Frontal cortex (tissue), 4 donors: ENCODE measurements at places on chromosomes 7 and 10. TPM values are rescaled to one million over a fixed set of nuclear protein-coding genes. Genes with fewer than 3 reads are reported as not detected.
A peak's percentile ranks its signal among the peaks of the same experiment; 100 is the strongest.

DNA sequence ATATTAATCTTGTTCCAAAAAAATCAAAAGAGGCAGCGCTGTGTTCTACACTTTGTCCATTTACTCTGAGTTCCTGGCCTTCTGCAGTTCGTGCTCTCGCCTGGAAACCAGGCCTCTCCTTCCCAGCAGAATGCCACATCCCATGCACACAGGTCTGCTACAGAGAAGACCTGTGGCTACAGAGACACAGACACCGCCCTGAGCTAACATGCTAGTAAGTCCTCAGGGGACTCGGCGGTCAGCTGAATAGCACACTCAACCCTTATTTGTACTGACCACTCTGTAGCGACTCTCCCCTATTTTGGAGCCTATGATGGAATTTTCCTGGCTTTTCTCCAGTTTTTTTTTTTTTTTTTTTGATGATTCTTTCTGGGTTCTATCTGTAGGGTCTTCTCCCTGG is 12.8 kb downstream of the CREB3L2 start:
- no peak for DNase-seq

DNA sequence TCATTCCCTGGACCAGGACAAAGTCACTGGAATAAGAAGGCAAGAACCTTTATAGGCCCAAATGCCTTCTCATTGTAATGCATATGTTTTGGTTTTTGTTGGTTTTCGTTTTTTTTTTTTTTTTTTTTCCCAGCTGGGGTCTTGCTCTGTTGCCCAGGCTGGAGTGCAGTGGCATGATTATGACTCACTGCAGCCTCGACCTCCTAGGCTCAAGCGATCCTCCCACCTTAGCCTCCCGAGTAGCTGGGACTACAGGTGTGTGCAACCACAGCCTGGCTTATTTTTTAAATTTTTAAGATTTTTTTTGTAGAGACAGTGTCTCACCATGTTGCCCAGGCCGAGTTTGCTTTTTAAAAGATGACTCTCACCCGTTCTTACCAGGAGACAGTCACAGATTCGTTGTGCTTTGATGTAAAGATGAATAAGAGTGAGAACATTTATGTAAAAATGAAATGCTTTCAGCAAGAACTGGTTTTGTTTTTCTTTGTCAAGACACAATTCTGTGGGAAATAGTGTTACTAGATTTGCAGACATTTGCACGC is 7.6 kb downstream of the IQCE start:
- DNase-seq: no peak

GRCh38 chr7:118312966-118313365 is 88.5 kb downstream of the ANKRD7 start:
- no peak for DNase-seq

DNA sequence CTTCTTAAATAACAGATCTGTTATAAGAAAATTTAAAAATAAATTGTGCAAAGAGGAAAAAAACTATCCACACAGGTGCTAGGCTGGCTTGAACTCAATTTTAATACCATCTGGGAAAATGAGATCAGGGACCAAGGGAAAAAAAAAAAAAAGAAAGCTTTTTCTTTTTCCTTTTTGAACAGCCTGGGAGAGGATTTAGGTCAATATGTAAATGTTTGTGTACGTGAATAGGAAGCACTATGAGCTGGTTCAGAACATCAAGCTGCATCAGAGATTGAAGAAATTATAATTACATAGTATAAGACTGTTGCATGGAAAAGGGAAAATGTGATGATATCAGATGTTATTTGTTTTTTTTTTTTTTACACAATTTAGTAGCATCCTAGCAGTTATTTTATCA is 548.0 kb downstream of the ARL4A start:
- no peak for DNase-seq

GRCh38 chr7:77699056-77699455 is 2.8 kb downstream of the RSBN1L start:
- DNase-seq: no peak

DNA sequence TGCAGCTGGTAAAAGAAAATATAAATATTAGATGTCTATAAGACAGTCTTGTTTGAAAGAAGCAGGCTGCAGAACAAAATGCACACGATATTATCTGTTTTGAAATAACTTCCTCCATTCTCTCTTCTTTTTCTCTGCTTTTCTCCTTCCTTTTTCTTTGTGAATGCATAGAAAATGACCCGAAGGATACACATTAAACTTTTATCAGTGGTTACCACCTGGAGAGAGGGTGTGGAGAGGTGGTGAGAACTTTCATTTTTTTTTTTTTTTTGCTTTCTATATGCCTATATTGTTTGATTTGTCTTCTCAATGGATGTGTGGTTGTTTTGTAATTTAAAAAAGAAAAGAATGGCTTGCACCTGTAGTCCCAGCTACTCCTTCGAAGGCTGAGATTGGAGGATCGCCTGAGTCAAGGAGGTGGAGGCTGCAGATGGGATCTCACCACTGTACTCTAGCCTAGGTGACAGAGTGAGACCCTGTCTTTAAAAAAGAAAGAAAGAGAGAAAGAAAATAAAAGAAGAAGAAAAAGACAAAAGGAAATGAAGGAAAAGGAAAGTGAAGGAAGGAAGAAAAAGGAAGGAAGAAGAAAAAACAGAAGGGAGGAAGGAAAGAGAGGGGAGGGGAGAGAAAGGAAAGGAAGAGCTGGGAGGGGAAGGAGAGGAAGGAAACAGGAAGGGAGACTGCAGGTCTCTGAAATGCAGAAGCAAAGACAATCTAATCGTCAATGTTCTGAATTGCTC is 64.4 kb downstream of the SAMD9 start:
- DNase-seq: no peak

DNA sequence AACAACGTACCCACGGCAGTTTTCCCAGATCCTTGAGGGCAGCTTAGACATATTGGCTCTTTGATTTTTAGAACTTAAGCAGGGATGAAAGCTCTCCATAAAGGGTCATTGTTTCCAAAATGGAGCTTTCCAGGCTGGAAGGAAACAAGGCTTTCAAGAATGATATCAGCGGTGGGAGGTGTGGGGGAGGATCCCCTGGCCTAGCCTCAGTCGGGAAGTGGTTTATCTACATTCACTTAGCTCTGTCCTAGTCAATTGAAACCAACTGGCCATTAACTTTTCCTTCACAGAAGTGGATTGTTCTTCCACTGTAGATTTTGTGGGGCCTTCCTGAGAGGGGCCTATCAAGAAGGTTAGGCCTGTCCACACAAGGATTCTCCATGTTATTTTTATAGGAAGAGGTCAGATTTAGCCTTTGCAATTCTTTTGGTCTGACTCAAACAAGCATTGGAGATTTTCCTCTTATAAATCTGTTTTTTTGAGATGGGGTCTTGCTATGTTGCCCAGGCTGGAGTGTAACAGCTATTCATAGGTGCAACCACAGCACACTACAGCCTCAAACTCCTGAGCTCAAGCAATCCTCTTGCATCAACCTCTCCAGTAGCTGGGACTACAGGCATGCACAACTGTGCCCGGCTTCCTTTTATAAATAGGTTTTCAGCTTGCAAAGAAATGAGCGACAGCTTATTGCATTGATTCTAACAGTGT is 343.5 kb downstream of the LRMDA start:
- no peak for DNase-seq

GRCh38 chr7:156610130-156610529 is 30.4 kb upstream of the RNF32 start:
- no peak for DNase-seq

GRCh38 chr7:117685795-117686194 is 187.4 kb downstream of the CTTNBP2 start:
- no peak for DNase-seq

DNA sequence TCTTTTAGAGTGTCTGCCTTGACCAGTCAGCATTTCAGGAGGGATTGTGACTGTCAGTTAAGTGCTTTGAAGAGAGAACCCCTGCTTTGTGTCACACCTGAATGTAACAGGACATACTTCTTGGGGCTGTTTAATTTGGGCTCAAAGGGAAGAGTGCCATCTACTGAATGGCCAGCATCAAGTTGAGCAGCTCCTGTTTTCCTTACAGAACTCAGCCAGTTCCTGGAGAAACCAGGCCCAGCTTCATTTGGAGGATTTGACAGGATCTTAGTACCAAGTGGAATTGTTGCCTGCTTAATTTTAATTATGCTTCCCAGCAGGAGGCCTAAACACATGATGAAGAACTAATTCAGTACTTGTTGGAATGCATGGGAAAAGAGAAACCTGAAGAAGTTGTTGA is 8.3 kb downstream of the ADD3 start:
- no peak for DNase-seq

DNA sequence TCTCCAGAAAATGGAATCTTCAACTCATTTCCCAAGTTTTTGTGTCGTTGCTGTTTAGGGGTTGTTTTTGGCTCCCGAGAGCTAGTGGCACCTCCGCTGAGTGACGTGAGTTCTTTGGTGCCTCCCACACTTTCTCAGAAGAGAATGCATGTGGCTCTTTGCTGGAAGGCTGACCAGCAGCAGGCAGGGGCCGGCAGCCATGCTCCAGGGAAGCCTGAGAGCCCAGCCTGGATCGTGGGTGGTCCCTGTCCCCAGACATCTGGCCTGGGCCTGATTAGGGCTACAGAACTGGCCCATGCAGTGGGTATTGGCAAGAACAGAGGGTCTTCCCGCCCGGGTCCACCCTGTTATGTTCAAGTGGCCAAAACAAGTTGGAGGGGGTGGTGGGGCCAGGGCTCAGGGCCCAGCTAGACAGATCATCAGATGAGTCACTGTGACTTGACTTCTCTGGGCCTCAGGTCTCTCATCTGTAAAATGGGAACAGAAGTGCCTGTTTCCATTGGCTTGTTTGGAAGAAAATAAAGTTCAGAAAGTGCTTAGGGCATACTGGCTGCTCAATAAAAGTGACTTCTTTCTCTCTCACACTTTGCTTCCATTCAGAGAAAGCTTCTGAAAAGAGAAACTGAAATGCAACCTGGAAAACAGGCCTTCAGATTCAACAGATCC is 83.1 kb downstream of the STRA8 start:
- DNase-seq: peak; percentile 28

DNA sequence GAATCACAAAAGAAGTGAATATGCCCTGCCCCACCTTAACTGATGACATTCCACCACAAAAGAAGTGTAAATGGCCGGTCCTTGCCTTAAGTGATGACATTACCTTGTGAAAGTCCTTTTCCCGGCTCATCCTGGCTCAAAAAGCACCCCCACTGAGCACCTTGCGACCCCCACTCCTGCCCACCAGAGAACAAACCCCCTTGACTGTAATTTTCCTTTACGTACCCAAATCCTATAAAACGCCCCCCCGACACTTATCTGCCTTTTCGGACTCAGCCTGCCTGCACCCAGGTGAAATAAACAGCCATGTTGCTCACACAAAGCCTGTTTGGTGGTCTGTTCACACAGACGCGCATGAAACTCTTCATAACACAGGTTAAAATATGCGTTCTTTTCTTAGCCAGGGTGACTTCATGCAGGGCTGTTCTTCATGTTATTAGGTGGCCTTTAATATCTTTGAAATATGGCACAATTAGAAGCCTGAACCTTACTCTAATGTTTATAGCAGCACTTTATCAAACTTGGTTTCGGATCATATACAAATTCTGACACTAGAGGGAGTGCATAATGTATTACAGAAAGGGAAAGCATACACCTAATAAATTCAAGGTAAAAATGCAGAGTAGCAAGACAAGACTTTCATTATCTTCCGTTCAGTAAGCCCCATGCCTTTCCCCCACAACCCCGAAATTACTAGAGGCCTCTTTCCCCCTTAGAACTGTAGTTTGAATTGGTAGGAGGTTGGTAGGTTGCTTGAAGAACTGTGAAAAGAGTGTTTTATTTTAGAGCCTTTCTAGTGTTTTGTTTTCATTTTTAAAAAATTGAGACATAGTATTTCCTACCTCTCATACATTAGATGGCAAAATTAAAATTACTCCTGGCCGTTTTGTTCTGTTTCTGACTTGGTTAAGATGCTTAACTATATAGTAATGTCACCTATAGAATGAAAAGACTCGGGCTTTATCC is 117.9 kb downstream of the NPY start:
- no peak for DNase-seq

DNA sequence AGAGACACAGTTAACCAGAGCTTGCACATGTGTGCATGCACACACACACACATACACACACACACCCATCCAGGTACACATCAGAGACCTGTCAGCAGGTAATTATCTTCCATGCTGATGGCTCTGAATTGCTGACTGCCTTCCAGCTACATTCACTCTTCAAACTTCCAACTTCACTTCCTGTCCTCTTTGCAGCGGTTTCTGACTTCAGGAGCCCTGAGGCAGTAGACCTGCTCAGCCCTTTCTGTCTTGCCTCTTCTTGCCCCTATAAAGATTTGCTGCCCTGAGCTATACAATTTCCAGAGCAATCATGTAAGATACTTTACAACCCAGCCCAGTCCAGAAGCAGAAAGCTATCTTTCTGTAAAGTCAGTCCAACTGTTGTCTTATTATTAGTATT is 310.2 kb downstream of the FGFR2 start:
- DNase-seq: no peak

- DNase-seq: no peak
Observed at GRCh38 chr7:150947761-150948651, 30.1 kb downstream of the KCNH2 start.

GRCh38 chr10:71291528-71291900 is 27.5 kb upstream of the SLC29A3 start:
- DNase-seq: no peak

DNA sequence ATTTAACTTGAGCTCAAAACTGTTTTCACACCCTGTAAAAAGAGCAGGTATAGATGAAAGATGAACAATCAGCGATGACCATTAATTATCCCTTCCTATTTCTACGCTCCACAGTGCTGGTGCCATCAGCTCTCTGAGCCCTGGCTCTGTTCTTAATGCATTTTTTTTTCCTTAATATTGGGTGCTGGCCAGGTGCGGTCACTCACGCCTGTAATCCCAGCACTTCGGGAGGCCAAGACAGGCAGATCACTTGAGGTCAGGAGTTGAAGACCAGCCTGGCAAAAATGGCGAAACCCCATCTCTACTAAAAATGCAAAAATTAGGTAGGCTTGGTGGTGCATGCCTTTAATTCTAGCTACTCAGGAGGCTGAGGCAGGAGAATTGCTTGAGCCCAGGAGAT is 4.2 kb downstream of the STEAP4 start:
- DNase-seq: no peak

SEPTIN14 gene
- total RNA-seq: under 0.01 TPM

SLC39A12 gene
- total RNA-seq: 4.5 TPM

OR2A2 gene
- total RNA-seq: not detected

FAM25A gene
- not detected for total RNA-seq

AKR1D1 gene
- total RNA-seq: not detected

DHTKD1 gene
- 80.7 TPM for total RNA-seq

C7orf33 gene
- not detected for total RNA-seq

NXPH1 gene
- total RNA-seq: 41.6 TPM

STRIP2 gene
- total RNA-seq: 44.8 TPM
